ENCODE measurements at places on chromosomes 5 and 9.

DNA sequence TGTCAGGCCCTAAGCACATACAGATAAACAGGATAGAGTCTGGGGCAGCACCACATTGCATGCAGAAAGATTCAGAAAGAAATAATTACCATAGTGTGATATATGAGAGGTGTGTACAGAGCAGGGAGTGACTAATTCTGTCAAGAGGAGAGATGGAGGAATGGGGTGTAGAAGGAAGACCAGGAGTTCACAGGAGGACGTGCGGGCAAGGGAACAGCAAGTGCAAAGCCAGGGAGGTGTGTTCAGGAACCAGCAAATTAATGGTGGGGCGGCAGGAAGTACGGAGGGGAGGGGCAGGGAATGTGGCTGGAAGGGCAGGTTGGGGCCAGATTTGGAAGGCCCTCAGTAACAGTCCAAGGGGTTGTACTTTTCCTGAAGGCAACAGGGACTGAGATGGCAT is 17.4 kb downstream of the EGR1 start:
- DNase-seq, result no peak

GRCh38 chr5:35370871-35371270 is 140.6 kb upstream of the PRLR start:
- DNase-seq, result no peak

GRCh38 chr9:27433631-27434325 is 90.3 kb upstream of the IFNK start:
- no peak for DNase-seq

DNA sequence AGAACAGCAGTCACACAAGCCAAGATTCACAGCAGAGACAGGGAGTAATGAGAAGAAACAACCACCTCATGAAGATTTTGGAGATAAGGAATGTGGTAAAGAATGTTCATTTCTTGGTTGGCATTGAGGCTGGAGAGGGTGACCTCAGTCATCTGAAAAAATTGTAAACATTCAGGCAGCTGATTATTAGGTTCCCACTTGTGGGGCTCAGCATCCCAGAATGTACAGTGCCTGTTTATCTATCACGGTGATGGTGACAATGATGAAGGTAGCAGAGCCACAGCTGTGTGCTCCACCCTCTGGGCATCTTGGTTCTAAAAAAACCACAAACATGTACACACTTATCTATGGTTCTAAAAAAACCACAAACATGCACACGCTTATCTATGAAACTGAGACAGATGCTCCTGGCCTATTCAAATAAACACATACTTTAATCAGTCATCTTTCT is 143.9 kb upstream of the MOCS2 start:
- no peak for DNase-seq

DNA sequence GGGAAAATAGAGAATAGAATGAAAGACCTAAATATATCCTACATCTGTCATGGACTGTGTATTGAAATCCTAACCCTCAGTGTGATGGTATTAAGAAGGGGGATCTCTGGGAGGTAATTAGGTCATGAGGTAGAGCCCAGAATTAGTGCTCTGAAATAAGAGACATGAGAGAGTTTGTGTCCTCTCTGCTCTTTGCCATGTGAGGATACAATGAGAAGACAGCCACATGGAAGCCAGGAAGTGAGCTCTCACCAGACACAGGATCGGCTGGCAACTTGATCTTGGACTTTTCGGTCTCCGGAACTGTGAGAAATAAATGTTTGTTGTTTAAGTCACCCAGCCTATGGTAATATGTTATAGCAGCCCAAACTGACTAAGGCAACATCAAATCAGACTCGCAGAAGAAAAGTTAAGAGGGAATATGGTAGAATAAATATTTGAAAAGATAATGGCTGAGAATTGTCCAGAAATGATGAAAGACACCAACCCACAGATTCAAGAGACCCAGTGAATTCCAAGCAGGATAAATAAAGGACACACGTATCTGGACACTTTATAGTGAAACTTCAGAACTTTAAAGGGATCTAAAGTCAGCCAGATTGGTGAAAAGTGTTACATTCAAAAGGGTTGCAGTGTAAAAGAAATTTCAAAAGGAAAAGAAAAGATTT is 12.7 kb upstream of the SLC36A1 start:
- DNase-seq, result no peak

- DNase-seq, result no peak
Observed at GRCh38 chr5:75525344-75525743, 13.7 kb downstream of the POLK start.

GRCh38 chr9:69740872-69741505 is 18.8 kb downstream of the PTAR1 start:
- DNase-seq, result no peak

DNA sequence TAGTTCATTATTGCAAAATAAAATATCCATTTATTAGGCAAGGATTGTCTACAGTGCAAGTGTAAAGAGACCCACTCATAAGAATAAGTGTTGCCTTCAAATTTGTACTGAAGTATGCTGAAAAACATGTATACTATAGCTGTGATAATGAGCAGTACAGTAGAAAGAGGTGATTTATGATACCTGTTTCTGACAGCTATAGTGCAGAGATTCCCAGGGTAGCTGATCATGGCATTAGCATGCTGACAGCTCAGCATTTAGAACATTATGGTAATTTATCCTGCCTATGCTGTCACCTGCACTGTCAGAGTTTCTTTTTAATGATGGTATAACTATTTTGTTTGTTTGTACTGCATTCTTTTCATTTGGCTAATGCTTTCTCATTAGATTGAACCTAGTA is 177.6 kb upstream of the TLX3 start:
- DNase-seq, result no peak

GRCh38 chr5:79727451-79728355 is 38.1 kb downstream of the CMYA5 start:
- DNase-seq, result no peak

- DNase-seq, result peak; percentile 29
Observed at GRCh38 chr5:179858241-179858585, 404 bp downstream of the MRNIP start.

DNA sequence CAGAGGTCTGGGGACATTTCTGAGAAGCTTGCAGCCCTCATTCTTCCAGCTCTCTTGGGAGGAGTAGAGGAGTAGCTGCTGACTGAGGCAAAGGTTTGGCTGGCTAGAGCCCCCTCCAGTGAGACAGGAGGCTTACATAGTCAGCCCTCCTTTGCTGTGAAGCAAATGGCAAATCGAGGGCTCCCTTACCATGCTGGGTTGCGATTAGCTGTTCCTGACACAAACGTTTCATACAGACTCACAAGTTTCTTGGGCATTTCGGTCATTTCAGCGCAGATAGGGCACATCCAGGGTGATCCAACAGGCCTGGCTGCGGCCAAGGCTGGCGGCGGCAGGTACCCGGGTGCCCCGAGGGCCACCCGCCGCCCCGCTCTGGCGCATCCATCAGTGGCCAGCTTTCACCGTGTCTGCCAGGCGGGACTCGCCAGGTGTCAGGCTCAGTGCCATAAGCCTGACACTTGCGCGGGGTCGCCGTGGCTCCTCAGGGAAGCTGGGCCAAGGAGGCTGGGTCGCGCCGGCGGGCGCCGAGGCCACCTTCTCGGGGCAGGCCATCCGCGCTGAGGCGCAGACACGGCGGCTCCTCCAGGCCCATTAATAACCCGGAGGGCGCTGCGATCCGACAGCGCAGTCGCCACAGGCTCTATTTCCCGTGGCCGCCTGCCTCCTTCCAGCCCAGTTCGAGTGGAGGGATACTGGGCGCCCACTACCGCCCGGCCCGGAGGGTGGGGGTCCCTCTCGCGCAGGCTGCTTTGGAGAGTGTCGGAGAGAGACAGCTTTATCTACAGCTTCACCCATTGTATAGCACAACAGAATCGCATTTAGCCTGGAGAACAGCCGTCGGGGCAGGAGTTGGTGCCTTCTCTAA is 9.1 kb downstream of the PRDM6 start:
- no peak for DNase-seq

DNA sequence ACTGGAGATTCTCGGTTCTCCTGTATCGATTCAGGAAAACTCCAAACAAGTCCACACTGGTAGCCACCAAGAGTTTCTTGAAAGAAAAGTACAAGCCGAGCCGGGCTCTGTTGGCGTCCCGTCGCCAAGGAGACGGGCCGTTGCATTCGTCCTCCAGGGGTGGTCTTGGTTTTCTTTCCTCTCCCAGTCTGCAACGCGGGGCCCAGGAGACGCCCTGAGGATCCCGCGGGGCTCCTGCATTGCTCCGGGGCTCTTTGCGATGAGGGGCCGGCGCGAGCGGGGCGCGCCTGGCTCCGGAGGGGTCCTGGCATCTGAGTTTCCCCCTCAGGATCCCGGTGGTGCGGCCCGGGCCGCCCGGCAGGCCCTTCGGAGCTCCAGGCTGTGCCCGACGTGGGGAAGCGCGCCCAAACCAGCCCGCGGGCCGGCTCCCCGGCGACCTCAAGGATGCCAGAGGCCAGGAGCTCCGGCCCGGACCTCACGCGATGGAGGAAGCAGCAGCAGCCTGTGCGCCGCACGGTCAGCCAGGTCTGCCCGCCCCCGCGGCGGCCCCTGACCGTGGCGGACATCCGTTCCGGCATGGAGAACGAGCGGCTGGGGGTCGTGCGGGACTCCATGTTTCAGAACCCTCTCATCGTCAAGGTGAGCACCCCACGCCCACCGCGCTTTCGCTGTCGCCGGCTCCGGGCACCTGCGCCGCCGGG is at the start of gene CFAP77:
Gene CFAP77 (plus strand): TSS at position 384 of the 701 bp plus-strand sequence. CDS start 61 bp downstream, at position 445.
- no peak for DNase-seq

DNA sequence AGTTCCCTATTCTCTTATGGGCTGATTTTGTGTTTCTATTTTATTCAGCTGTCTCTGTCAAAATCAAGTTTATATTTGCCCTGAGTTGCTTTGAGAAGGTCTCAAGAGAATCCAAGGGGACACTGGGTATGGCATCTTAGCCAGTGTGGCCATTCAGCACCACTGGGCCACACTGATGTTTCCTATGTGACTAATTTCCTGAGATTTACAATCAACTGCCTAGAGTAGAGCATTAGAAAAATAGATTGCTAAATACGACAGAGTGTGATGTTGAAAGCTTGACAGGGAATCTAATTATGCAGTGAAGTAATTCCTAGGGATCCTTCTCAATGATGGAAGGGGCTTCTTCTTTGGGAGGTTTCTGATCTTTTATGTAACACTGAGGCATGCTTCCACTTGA is 141.7 kb downstream of the SV2C start:
- DNase-seq, result no peak

- no peak for DNase-seq
Observed at GRCh38 chr5:7541898-7542297, 146.0 kb downstream of the ADCY2 start.

DNA sequence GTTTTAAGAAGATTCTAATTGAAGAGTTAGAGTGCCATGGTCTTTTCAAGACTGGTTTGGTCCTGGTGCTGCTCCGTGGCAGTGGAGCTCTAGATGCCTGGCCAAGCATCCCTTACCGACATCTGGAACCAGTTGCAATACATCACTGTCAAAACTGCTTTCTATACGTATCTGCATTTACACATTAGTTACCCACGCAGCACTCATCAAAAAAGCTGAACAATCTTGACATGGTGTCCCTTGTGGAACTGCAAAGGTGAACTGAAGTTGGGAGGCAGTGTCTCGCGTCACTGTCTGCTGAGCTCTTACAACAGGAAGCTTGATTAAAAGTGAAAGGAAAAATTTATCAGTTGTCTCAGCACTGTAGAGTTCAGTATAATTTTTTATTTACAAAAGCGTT is 82.6 kb downstream of the PBX3 start:
- DNase-seq, result peak; percentile 14

DNA sequence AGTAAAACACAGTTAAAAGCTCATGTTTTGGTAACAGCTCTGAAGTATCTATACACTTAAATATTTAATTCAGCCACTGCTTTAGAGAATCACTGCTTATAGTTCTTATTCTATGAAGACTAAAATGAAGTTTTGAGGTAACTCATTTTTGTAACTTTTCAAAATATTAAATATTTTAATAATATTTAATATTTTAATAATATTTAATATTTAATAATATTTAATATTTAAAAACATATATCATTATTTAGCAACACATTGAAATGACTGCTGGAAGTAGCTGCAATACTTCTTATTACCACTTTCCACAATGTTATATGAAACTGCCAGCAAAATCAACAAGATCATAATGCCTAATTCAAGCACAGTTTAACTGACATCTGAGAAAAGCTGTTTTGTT is 18.7 kb upstream of the GCNT4 start:
- no peak for DNase-seq

- DNase-seq, result no peak
Observed at GRCh38 chr5:150618163-150618562, 22.3 kb upstream of the SYNPO start.

- DNase-seq, result no peak
Observed at GRCh38 chr5:133372293-133372937, 239.9 kb downstream of the FSTL4 start.
